Bronchus fibroblast of lung (primary cell): ENCODE measurements at places on chromosomes 1 and 21. TPM values are rescaled to one million over a fixed set of nuclear protein-coding genes. Genes with fewer than 3 reads are reported as not detected.

DYNLT4 gene
- not detected in 2 replicates for total RNA-seq

KRTAP21-2 gene
- not detected in 2 replicates for total RNA-seq

CSMD2 gene
- under 0.01 TPM in 2 replicates for total RNA-seq

SMIM34 gene
- total RNA-seq, result not detected in 2 replicates

C1QA gene
- not detected in 2 replicates for total RNA-seq
